ENCODE measurements at places on chromosomes 7 and 10. TPM values are rescaled to one million over a fixed set of nuclear protein-coding genes. Genes with fewer than 3 reads are reported as not detected.

- peak; percentile 74 for DNase-seq
- no peaks in the 10 kb centered on the region for H3K27me3 ChIP-seq
- H3K36me3 ChIP-seq: no peaks in the 10 kb centered on the region
- no peak overlapping the region for H3K4me3 ChIP-seq
- no peak overlapping the region for H3K27ac ChIP-seq
Measured at GRCh38 chr10:44030132-44030531, 354.8 kb downstream of the CXCL12 start.

DNA sequence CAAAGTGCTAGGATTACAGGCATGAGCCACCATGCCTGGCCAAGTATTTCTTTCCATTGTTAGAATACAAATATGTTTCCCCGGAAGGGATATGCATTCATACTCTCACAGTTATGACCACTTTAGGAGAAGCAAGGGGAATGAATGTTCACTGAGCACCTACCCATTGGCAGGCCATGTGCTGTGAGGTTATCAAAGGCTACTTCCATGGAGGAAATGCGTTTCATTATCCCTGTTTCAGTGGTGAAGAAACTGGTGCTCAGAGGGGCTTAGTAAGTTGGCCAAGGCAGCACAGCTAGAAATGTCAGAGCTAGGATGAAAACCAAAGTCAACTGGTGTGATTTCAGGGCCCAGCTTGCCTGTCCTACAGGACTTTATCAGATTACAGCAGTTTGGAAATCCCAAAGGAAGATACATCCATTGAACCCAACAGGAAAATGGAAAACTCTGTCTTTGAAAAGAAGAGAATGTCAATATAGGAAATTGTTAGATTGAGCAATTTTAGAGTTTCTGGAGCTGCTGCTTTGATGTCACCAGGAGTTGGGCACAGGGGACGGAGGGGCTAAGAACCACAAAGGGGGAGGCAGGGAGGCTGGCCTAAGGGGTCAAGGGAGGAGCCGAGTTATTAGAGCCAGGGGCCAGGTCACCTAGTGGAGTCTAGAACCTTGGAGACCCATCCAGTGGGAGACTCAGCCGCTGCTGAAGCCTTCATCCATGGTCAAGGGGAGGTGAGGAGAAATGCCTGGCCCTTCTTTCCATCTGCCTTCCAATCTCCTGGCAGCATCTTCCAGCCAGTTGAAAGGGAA is 319.8 kb downstream of the FRMD4A start:
- no peak overlapping the region for H3K4me3 ChIP-seq
- DNase-seq: no peak
- H3K27me3 ChIP-seq: no peaks in the 10 kb centered on the region
- no peaks in the 10 kb centered on the region for H3K36me3 ChIP-seq
- peaks cover 11% of the 10 kb centered on the region for H3K4me1 ChIP-seq

DNA sequence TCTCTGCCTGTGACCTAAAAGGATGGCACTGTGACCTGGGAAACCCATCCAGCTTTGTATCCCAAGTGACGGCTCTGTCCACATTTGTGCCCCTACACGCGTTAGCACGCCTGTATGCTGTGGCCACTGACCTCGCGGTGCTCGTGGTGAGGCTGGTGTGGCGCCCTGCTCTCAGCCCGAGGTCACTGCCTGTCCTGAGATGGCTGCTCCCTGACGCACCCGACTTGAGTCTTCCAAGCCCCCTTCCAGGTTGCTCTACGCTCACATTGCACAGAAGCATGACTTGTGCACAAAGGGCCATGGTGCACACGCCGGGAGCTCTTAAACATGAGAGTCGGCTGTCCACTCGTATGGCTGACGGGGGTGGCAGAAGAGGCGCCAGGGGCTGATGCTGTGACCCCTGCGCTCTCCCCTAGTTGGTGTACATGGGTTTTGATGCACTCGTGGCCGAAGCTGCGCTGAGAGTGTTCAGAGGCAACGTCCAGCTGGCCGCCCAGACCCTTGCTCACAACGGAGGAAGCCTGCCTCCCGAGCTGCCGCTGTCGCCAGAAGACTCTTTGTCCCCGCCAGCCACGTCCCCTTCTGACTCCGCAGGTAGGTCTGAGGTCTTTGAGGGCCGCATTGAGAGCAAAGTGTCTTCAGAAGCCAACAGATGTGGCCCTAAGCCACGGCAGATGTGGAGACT is 33.5 kb downstream of the WDR86 start:
- H3K36me3 ChIP-seq: peaks cover 42% of the 10 kb centered on the region
- H3K4me1 ChIP-seq: no peaks in the 10 kb centered on the region
- H3K27me3 ChIP-seq: no peaks in the 10 kb centered on the region
- no peak overlapping the region for H3K27ac ChIP-seq
- H3K4me3 ChIP-seq: no peak overlapping the region

DNA sequence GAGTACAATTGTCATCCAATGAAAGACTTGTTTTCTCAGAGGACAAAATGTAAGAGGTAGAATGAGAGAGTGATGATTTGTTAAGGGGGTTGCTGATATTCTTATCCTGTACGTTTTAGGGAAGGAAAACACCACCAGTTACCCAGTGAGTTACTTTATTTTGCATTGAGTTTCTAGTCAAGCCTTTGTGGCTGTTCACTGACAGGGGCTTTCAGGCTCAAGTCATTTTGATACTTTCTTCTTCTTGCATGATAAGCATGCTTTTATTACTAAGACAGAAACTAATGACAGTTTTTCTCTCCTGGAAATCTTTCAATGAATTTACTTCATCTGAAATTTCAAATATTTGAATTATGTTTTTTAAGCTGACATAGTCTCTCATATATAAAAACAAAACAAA is 710.2 kb upstream of the POM121L12 start:
- H3K4me1 ChIP-seq: no peaks in the 10 kb centered on the region
- H3K36me3 ChIP-seq: peaks cover 7% of the 10 kb centered on the region
- H3K27me3 ChIP-seq: no peaks in the 10 kb centered on the region
- no peak overlapping the region for H3K27ac ChIP-seq
- no peak overlapping the region for H3K4me3 ChIP-seq
- DNase-seq: no peak

GRCh38 chr10:22479419-22479818 is 134.1 kb downstream of the SPAG6 start:
- no peak for DNase-seq
- H3K36me3 ChIP-seq: no peaks in the 10 kb centered on the region
- H3K4me3 ChIP-seq: no peak overlapping the region

DNA sequence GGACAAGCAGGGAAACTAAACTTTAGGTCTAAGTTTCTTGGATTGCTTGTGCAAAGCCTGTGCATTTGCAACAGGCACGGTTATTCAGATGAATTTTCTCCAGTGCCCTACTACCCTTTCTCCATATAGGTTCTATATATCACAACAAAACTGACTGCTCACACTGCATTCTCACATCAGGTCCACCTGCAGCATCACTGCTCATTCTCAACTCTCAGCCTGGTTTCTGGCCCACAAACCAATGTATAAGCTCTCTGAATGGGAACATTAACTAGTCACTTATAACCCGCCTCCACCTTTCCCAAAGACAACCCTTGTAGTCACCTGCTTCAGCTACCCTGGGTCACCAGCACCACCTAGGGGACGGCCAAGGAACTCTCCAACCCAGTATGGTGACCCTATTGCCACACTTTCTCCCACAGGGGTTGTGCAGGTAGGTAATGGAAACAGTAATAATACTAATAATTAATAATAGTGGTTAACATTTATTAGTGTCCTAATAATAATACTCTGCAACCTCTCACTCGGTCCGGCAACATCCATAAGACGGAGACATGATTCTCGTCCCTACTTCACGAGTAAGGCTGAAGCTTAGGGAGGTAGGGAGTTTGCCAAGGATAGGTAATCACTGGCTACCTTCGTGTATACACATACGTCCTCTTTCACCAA is 97.3 kb downstream of the CLEC2L start:
- H3K27me3 ChIP-seq: no peaks in the 10 kb centered on the region
- H3K4me3 ChIP-seq: no peak overlapping the region
- peaks cover 20% of the 10 kb centered on the region for H3K36me3 ChIP-seq
- no peak overlapping the region for H3K27ac ChIP-seq
- peak; percentile 74 for DNase-seq
- no peaks in the 10 kb centered on the region for H3K4me1 ChIP-seq

GRCh38 chr7:17706275-17706674 is 234.0 kb downstream of the SNX13 start:
- no peak for DNase-seq
- no peaks in the 10 kb centered on the region for H3K36me3 ChIP-seq
- no peak overlapping the region for H3K27ac ChIP-seq
- H3K4me3 ChIP-seq: no peak overlapping the region

- no peaks in the 10 kb centered on the region for H3K4me1 ChIP-seq
- no peak overlapping the region for H3K4me3 ChIP-seq
- H3K27ac ChIP-seq: no peak overlapping the region
- no peak for DNase-seq
Measured at GRCh38 chr10:12406764-12407400, 57.5 kb downstream of the CAMK1D start.

TWIST1 gene
- not detected for total RNA-seq

CALN1 gene
- total RNA-seq: 3.3 TPM

TRIM74 gene
- total RNA-seq: not detected

MYOF gene
- 2.7 TPM for total RNA-seq
